ENCODE measurements at places on chromosomes 6 and 20.

- no peak for DNase-seq
Observed at GRCh38 chr20:22180244-22180643, 404.1 kb downstream of the FOXA2 start.

GRCh38 chr6:167538746-167539145 lies 213.9 kb downstream of the TTLL2 start:
- no peak for DNase-seq

DNA sequence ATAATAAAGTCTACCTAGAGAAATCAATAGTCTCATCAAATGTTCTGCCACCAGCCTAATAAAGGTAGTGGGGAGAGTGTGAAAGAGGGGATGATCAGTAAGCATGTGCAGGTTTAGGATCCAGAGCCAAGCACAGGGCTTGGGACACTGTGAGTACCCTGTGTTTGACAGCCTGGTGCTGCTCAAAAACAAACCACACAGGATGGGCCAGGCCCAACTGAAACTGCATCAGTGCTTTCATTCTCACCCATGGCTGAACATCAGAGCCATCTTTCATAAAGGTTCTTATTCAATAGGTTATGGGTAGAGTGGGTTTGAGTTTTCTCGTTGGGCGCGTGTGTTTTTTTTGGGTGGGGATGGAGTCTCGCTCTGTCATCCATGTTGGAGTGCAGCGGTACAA lies 87.3 kb upstream of the NHSL1 start:
- DNase-seq: no peak

GRCh38 chr6:20769631-20770030 lies 235.4 kb downstream of the CDKAL1 start:
- DNase-seq: no peak

DNA sequence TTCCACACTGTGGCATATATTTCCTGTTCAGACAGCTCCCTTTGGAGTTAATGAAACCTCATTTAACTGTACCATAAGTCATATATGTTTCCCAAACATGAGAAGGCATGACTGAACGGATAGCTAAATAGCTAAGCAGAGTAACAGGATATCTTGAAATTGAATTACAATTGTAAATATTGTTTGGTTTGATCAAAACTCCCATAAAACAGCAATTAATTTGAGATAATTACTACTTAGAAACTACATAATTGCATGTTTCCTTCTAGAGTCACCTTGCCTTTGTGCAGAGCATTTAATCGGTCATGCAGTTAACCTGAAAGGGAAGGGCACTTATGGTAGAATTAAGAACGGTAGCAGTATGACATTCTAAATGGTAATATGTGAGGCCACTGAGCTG lies 179.0 kb upstream of the MAP3K7 start:
- DNase-seq: no peak

DNA sequence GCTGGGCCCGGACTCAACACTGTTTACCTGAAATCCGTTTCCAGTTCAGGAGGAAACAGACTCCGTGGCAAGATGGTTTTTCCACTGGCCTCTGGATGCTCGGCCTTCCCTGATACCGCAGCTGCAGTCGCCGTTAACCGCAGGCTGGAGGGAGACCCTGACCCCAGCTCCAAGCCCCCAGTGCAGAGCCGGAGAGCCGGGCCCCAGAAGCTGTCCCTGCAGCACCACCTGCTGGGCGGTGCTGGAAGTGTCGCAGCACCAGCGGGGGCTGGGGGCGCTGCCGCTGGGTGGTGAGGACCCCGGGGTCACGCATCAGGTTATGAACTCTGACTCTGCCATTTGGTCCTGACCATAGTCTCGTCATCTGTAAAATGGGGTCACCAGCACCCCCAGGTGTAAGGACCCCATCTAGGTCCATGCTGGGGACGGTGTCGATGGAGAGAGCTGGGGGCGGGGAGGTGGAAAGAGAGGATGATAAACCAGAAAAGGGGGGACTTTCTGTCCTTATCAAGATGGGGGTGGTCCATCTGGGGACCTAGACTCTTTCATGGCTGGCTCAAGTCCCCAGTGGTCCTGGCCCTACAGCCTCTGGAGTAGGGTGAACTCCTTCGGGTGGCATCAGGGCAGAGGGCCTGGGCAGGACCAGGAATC lies 20.8 kb upstream of the CHRNA4 start:
- DNase-seq: no peak

- no peak for DNase-seq
Observed at GRCh38 chr6:170289180-170289931, 1.5 kb downstream of the DLL1 start.
